Endothelial cell of umbilical vein (primary cell): ENCODE measurements at places on chromosomes 3 and 15.

- DNase-seq, result no peak
These were observed 152.1 kb upstream of the TBC1D5 start for GRCh38 chr3:17894434-17895060.

GRCh38 chr3:60536420-60536819, 714.8 kb downstream of the FHIT start:
- DNase-seq, result no peak

DNA sequence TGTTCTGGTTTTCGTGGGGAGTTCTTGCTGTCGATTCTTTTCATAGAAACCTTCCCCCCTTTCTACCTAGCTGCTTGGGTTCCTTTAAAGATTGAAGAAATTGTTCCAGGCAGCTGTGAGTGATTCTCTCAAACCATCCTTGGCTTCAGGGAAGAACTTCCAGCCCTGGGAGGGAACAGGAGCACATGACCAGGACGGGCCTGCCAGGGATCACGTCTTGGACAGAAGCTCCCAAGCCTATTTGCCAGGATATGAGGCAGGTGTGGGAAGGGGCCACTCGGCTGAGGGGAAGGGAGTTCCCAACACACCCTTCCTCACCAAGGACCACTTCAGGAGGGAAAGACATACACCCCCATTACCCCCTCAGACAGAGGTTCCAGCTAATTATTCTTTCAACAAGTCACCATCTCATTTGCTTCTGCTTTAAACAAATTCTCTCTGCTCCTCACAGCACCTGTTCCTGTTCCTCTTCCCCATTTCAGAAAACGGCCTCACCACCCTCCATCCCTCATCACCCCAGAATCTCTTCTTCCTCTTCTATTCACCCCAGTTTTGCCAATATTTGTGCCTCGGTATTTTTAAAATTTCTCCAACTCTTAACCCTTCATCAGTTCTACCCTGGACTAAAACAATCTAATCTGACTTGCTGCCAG, 62.5 kb downstream of the WHAMM start:
- no peak for DNase-seq

DNA sequence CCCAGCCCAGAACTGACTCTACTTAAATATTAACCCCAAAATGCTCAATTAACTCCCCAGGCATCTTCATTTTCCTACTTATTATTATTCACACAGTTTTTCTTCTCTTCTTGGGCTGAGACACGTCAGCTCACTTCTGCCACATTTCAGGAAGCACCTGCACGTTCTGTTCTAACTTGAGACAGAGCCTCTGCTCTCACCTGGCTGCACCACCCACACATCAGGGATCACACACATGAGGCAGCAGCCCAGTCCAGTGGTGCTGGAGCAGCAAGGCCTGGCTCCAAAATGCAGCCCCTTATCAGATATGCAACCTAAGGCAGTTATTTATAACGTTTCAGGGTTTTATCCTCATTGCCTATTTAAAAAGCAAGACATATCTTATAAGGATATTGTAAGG, 127.5 kb downstream of the OSBPL10 start:
- DNase-seq, result no peak

GRCh38 chr3:48065035-48065434, 48.8 kb upstream of the MAP4 start:
- no peak for DNase-seq

- no peak for DNase-seq
These were observed 49.3 kb upstream of the TRPM1 start for GRCh38 chr15:31150732-31151231.

GRCh38 chr15:32824777-32825176, 107.0 kb downstream of the GREM1 start:
- peak; percentile 61 for DNase-seq

DNA sequence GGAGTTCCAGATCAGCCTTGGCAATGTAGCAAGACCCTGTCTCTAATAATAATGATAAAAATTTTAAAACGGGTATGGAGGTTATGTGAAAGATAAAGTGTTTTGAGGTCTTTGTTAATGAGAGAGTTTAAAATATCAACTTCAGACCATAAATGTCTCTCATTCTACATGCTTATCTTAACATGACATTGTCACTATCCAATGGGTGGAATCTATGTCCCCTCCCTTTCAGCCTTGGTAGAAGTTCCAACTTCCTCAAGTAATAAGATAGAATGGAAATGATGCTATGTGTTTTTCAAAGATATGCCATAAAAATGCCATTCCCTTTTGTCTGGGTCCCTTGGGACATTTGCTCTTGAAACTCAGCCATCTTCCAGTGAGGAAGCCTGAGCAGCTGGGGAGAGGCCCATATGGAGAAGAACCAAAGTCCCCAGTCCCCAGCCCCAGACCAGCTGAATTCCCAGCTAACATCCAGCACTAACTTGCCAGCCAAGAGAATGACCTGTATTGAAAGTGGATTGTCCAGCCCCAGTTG, 17.0 kb downstream of the RPSA start:
- no peak for DNase-seq

DNA sequence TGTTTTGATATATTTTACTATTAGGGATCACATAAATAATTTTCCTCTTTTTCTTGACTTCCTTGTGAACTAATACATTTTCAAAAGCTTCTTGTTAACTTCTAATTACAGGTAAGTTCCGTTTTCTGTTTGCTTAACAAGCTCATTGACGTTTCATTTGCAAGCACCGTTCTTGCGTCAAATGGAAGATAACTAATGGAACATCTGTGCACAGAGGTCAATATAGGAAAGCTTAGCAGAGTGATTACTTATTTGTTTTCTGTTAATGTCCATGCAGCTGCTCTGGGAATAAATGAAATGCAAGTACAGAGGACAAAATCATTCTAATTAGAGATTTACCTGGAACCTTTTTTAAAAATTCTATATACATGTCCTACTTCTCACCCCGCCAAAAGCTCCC, 115.5 kb upstream of the C2CD4B start:
- no peak for DNase-seq

- peak; percentile 48 for DNase-seq
These were observed 63.7 kb upstream of the DLG1 start for GRCh38 chr3:197362081-197362480.

- DNase-seq, result no peak
These were observed 350.5 kb downstream of the EPHB1 start for GRCh38 chr3:135145581-135145980.

- DNase-seq, result no peak
These were observed 211.9 kb upstream of the PRICKLE2 start for GRCh38 chr3:64437131-64437530.

DNA sequence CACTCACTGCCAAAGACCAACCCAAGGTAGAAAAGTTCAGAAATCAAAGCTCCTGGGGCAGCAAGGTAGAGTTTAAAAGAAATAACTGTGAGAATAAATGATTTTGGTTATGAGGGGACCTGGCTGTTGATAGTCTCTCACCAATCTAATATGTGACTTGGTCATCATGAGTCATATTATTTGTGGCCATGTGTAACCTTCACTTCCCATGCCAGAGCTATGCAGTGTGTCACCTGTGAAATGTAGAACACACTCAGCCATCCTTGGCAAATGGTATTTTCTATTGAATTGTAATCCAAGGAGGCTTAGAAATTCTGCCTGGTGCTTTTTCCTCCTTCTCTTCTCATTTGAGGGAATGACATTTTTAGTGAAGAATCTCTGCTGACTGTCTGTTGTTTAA, 184.2 kb upstream of the STAC start:
- no peak for DNase-seq

DNA sequence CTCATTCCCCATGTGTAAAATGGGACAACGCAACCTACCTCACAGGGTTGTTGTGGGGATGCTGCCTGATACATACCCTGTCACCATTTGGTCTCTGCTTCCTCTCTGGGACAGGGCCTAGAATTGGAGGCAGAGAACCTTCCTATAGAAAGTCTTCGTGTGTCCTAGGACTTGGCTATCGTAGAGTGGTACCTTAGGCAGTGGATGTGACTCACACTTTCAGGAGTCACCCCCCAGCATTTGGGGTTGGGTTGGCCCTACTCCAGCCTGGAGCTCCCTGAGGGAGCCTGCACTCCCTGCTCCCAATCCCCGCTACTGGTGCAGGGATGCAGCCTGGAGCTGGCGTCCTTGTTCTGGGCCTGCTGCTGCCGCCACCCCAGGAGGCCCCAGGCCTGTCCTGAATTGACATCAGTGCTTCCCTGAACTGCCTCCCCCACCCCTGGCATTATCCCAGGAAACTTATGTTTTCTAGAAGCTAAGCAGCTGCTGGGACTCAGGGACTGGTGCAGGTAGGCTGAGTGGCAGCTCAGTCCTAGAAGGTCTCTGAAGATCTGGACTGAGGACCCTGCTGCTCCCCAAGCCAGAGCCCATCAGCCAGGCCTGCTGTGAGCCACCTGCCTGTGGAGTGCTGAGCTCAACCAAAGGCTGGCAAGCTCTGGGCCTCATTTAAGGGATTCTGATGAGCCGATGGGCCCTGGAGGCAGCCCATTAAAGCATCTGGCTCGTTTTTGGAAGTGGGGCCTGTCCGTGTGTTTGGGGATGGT, 9.9 kb downstream of the C15orf39 start:
- DNase-seq, result no peak

- DNase-seq, result peak; percentile 70
These were observed 30.5 kb downstream of the OXSM start for GRCh38 chr3:25820366-25820765.

DNA sequence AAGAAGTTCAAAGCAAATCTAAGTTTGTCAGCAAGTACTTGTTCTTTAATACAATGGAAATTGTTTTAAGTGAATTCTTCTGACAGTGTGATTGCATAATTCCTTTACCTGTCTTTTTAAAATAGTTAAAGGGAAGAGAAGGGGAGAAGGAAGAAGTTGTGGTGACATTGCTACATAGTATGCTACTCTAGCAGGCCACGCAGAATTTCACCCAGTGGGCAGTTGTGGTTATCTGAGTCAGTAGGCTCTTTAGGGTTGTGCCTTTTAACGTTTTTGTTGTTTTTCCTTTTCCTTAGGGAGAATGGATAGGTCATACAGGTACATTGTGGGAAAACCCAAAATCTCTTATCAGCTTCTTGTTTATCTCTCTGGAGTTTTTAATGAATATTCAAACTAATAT, 40.4 kb downstream of the KIF15 start:
- DNase-seq, result no peak

DNA sequence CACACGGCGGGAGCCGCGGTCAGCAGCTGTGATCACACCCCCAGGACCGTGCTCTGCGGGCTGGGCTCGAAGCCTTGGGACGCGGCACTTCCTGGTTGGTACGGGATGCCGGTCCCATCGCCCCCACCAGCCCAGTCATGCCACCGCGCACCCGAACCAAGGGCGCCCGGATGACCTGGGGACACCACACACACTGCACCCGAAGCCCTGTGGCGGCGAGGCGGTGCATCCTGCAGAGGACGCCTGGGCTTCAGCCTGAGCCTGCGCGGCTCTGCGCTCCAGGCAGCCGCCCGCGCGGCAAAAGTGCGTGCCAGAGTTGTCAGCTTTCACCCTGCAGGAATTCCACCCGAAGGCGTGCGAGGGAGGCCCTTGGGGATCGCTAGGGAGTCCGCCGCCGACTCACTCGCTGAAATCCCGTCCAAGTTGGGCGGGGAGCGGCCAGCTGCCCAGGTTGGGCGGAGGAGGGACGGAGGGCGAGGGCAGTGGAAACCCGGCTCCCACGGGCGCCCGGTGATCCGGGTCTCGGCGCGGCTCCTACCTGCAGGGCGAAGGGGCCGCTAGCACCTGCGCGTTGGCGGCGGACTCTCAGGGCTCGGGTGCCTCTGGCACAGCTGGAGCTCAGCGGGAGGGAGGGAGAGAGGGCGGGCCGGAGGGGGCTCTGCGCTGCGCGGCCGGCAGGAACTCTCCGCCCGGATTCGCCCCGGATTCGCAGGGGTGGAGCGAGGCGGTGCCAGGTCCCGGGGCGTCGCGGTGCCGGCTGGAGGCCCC, at the start of gene PLD1:
TSS of gene PLD1 (minus strand) at position 623 of the 768 bp plus-strand sequence. CDS start 72,432 bp downstream, outside the sequence.
- DNase-seq, result peak; percentile 79

DNA sequence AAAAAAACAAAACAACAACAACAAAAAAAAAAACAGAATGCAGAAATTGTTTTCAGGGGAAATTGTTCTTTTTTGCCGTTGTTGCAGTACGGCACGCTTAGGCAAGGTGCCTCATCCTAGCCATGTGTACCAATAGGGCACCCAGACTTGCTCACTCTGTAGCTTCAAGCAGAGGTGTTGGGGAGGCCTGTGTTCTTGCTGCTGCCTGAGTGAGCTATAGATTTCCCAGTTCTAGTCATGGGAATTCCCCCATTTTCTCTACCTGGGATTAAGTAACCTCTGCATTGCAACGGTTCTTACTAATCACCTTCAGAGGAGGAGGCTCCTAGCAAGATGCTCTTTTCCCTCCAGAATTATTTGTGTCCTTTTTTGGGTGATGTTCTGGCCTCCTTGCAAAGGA, 12.9 kb upstream of the PARL start:
- no peak for DNase-seq

DNA sequence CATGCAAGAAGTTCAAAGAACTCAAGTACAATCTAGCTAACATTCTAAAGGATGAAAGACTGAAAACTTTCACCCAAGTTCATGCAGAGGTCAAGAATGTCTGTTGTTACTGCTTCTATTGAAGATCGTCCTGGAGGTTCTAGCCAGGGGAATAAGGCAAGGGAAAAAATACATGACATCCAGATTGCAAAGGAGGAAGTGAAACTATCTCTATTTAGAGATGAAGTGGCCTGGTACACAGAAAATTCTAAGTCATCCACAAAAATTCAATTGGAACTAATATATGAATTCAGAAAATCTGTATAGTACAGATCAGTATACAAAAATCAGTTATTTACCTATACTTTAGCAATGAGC, 693.0 kb downstream of the NR2F2 start:
- DNase-seq, result peak; percentile 16
